ENCODE measurements at places on chromosomes 13 and 19. TPM values are rescaled to one million over a fixed set of nuclear protein-coding genes. Genes with fewer than 3 reads are reported as not detected.

DNA sequence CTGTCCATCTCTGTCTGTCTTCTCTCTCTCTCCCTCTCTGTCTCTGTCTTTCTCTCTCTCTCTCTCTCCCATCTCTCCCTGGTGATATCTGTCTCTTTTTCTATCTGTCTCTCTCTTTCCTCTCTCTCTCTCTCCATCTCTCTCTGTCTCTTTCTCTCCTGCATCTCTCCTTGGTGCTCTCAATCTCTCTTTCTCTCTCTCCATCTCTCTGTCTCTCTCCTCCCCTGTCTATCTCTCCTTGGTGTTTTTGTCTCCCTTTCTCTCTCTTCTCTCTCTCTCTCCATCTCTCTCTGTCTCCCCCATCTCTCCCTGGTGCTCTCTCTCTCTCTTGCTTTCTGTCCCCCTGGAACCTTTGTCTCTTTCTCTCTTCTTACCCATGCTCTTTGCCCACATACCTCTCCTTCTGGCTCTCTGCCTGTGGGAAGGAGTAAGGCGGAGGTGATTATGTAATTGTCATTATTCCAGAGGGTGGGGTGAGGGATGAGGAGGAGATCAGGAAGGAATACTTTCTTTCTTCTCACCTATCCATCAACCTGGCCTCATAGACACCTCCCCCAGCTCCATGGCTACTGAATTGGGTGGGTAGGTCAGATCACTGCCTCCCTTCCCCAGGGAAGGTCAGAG, 30.9 kb upstream of the CYP2B6 start:
- H3K27ac ChIP-seq, result no peak overlapping the region
- H3K36me3 ChIP-seq, result no peaks in the 10 kb centered on the region
- H3K4me1 ChIP-seq, result no peaks in the 10 kb centered on the region
- H3K4me3 ChIP-seq, result no peak overlapping the region
- no peaks in the 10 kb centered on the region for H3K27me3 ChIP-seq

GRCh38 chr19:739998-740715, 10.8 kb upstream of the MISP start:
- no peaks in the 10 kb centered on the region for H3K36me3 ChIP-seq
- no peak for DNase-seq
- H3K27me3 ChIP-seq, result no peaks in the 10 kb centered on the region
- no peaks in the 10 kb centered on the region for H3K4me1 ChIP-seq

DNA sequence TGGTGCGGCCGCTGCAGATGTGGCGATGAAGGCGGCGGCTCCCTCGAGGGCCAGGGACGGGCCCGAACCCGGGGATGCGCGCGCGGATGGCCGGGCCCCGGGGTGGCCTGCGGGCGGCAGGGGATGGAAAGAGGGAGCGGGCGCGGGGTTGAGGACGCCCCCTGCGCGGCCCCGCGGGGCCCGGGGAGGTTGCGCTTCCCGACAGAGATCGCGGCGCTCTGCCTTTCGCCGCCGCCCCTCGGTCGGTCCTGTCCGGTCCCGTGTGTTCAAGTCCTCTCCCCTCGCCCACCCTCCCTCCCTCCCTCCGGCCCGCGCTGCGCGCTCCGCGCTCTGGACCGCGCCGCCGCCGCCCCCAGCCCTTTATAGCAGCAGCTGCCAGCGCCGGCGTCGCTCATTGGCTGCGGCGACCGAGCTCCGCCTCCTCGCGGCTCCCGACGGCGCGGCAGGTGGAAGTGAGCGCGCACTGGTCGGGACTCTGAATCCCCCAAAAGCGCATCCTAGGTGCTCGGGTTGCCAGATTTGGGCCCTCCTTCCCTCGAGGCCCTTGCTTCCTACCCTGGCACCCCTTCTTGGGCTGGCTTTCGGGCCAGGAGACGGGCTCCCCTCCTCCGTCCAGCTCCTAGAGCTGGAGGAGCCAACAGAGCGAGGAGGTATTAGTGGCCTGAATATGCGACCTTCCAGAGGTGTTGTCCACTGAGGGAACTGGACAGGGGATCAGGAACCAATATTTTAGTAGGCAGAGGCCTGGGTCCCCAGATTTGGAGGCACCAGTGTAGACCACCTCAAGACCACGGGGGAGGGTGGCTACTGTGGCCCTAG, at the start of gene ELAVL3:
Gene ELAVL3 (minus strand): TSS at position 332 of the 819 bp plus-strand sequence. CDS start 438 bp downstream, outside the sequence.
- no peak within 1 kb of the TSS for H3K27ac ChIP-seq
- no peak for DNase-seq
- peaks cover 15% of the 10 kb centered on the region for H3K4me1 ChIP-seq
- peaks cover 39% of the 10 kb centered on the region for H3K27me3 ChIP-seq

DNA sequence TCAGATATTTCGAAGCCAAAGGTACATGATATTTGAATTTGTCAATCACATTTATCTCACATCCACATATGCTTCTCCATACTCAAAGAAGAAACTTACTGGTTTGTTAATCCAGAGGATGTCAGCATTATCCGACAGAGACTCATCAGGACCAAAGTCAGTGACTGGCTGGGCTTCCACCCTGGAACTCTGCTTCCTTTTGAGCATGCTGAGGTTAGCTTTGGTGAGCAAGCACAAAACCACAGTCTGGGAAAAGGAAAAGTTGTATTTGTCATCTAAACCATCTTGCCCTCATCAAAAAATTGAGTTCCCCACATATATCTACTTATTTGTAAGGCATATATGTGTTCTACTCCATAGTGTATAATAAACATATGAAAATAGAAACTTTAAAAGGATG, 17.4 kb downstream of the NALCN start:
- no peak overlapping the region for H3K27ac ChIP-seq
- no peaks in the 10 kb centered on the region for H3K36me3 ChIP-seq
- no peaks in the 10 kb centered on the region for H3K4me1 ChIP-seq
- DNase-seq, result no peak

- no peaks in the 10 kb centered on the region for H3K27me3 ChIP-seq
- no peaks in the 10 kb centered on the region for H3K4me1 ChIP-seq
- no peaks in the 10 kb centered on the region for H3K36me3 ChIP-seq
- no peak overlapping the region for H3K27ac ChIP-seq
- H3K4me3 ChIP-seq, result no peak overlapping the region
- DNase-seq, result no peak
Observed at GRCh38 chr13:32117701-32118100, 86.1 kb downstream of the FRY start.

DNA sequence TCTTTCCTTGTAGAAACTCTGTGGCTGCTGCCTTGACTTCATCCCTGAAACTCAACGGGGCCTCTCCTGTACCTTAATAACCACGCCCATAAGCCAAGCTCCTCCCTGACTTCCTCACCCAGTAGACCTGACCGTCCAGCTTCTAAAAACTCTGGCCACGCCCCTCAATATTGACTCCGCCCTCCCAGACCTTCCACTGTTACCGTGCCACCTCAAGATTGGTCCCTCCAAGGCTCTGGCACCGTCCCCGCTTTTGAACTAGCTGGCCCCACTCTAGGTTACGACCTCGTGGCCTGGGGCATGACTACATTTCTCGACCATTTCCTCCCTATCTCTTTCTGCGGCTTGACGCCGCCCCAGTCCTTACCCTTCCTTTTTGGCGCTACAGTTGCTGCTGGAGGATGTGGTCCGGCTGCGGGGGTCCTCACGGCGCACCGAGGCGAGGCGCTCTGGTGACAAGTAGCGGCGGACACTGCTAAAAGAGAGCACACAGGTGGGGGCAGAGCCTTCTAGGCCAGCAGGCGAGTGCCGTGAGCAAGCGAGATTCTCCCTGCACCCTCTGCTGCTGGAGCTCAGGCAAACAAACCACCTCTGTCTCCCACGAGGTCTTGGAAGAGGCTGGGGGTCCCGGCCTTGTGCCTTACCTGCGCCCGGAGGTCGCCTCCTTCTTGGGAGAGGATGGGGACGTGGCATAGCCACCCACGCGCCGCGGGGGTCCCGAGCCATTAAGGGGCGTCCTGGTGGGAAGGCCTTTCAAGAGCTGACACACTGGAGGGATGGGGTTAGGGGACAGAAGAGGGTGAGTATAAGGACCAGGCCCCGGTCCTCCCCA, 2.3 kb upstream of the EML2 start:
- peak overlapping the region; percentile 27 for H3K4me3 ChIP-seq
- no peaks in the 10 kb centered on the region for H3K36me3 ChIP-seq
- DNase-seq, result peak; percentile 97
- peak overlapping the region; percentile 67 for H3K27ac ChIP-seq

DNA sequence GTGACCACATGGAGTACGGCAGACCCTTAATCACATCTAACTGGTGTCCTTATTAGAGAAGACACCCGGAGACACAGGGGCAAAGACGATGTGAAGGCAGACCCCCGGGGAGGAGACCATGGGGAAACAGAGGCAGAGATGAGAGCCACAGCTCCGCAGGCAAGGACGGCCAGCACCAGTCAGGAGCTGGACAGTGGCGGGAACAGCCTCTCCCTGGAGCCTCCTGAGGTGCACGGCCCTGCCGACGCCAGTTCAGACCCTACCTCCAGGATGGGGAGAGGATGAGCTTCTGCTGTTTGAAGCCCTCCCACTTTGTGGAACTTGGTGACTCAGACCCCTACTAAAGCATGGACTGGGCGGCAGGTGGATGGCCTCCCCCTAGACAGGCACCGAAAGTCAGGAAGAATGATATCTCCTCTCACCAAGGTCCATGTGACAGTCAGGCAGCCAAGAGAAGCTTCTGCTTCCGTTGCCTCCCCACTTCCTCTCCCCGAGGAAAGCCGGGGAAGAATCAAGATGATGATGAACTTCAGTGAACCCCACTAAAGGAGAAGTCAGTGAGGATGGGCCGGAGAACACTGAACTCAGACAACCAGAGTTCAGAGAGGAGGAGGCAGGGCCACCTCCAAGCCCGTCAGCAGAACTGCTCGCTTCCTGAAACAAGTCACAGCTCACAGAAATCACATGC, 25.4 kb downstream of the RAB20 start:
- peaks cover 13% of the 10 kb centered on the region for H3K4me1 ChIP-seq
- no peak overlapping the region for H3K4me3 ChIP-seq

- H3K4me3 ChIP-seq, result no peak overlapping the region
- DNase-seq, result no peak
- H3K36me3 ChIP-seq, result peaks cover 7% of the 10 kb centered on the region
- no peak overlapping the region for H3K27ac ChIP-seq
- H3K4me1 ChIP-seq, result no peaks in the 10 kb centered on the region
- H3K27me3 ChIP-seq, result no peaks in the 10 kb centered on the region
Observed at GRCh38 chr19:5038631-5039271, 69.8 kb downstream of the KDM4B start.

DNA sequence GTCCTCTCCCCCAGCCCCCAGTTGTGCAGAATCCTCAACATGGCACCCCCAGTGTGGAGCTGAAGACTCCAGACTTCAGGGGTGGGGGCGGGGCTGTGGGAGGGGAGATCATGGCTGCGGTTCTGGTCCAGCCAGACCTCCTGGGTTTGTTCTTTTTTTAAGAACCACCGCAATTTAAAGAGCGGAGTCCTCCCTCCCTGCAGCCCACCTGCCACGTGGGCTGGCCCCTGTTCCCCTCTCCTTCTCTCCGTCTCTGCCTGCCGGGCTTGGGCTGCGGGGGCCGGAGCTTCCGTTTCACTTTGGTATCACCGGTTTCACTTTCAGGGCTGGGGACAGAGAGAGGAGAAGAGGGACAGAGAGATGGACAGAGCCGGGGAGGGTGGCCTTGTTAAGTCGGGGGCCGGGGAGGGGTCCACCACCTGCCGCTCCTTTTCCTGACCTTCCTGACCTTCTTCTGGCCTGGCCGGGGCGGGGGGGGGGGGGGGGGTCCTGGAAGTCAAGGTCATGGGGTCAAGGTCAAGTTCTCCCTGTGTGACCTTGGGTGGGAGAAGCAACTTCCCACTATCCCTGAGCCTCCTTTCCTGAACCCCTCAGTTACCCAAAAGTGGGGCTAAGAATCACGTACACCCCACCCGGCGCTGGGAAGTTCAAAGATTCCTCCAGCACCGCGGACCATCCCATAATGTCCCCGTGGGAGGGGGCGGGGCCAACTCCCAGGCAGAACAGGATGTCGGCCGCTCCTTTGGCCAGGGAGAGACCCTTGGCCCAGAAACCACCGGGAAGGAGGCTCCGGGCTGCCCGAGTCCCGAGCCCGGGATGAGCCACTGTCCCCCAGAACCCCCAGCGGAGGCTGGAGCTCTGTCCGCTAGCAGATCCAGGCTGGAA, 11.3 kb upstream of the ZBTB7A start:
- DNase-seq, result peak; percentile 81
- peak overlapping the region; percentile 89 for H3K27ac ChIP-seq
- H3K36me3 ChIP-seq, result no peaks in the 10 kb centered on the region
- no peaks in the 10 kb centered on the region for H3K27me3 ChIP-seq
- peak overlapping the region; percentile 19 for H3K4me3 ChIP-seq

DNA sequence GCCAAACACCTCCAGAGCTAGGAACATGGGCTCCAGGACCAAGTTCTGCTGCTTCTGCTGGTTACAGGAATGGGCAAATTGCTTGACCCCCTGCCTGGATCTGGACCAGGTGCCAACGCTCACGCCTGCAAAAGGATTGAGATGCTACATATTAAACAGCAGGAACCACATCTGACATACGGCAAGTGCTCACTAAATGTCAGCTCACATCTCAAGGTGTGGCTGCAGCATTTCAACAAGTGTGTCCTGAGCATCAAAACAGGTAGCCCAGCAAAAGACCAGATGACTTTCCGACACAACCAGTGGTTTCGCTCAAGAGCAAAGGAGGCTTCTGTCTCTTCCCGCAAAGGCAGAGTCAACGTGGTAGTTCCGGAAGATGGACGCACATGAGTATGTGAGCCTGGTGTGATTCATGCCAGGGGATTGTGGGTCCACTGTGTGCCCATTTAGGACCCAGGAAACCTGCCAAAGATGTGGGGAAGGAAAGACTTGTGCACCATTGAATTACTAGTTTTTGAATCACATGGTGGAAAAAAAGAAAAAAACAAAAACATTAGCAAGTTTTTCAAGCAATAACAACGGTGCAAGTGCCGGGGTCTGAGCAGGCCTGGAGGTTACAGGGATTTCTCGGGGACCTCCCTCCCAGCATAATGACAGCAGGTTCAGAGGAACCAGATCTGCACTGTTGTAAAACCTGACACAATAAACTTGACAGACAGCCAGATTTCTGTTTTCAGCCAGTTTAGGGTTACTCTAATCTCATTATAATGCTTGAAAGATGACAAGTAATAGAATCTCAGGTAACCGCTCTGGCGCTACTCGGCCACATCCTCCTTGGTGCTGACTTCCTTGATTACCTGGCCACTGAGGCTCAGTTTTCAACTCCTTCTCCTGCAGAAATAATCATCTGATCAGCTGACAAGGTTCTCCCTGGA, 77.9 kb downstream of the SOX1 start:
- DNase-seq, result no peak
- no peaks in the 10 kb centered on the region for H3K27me3 ChIP-seq
- H3K4me1 ChIP-seq, result no peaks in the 10 kb centered on the region
- no peak overlapping the region for H3K27ac ChIP-seq
- H3K4me3 ChIP-seq, result no peak overlapping the region

DNA sequence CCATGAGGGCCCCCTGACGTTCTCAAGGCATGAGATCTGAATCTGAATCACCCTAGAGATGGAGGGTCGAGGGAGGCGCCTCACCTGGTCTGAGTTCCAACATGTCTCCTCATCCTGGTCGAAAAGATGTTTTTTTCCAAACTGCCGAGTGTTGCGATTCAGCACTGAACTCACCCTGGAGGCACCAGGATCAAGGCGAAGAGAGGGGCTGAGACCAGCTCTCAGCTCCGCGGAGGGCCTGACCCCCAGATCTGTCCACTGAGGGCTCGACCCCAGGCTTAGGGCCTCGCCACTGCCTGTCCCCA, 555 bp downstream of the NR2C2AP start:
- no peaks in the 10 kb centered on the region for H3K27me3 ChIP-seq
- DNase-seq, result no peak
- H3K4me1 ChIP-seq, result no peaks in the 10 kb centered on the region
- peaks cover 6% of the 10 kb centered on the region for H3K36me3 ChIP-seq
- peak overlapping the region; percentile 68 for H3K27ac ChIP-seq
- peak overlapping the region; percentile 86 for H3K4me3 ChIP-seq

The DPF1 gene
- total RNA-seq, result not detected

The ZNF844 gene
- total RNA-seq, result 8.3 TPM

The LIM2 gene
- not detected for total RNA-seq

The LYPD5 gene
- total RNA-seq, result 3.3 TPM

The RHPN2 gene
- total RNA-seq, result 78.3 TPM

The CGB2 gene
- total RNA-seq, result not detected

The ZNF709 gene
- 2.0 TPM for total RNA-seq

The PEG3 gene
- 1.4 TPM for total RNA-seq

The ERICH6B gene
- not detected for total RNA-seq

The PTGIR gene
- total RNA-seq, result 0.82 TPM
